Smooth muscle cell of the umbilical artery (primary cell): ENCODE measurements at places on chromosomes 12 and 14. TPM values are rescaled to one million over a fixed set of nuclear protein-coding genes. Genes with fewer than 3 reads are reported as not detected.

The STK38L gene
- 97.4 and 102 TPM in 2 replicates for total RNA-seq

The TUNAR gene
- not detected in 2 replicates for total RNA-seq

The UNC79 gene
- total RNA-seq, result under 0.01 and 0.18 TPM in 2 replicates

The KCNK13 gene
- 2.7 and 6.1 TPM in 2 replicates for total RNA-seq

The CHGA gene
- total RNA-seq, result not detected in 2 replicates

The LYZ gene
- not detected in 2 replicates for total RNA-seq

The BBOF1 gene
- 6.9 and 11.3 TPM in 2 replicates for total RNA-seq

The TEX52 gene
- not detected in 2 replicates for total RNA-seq

The NRIP2 gene
- total RNA-seq, result not detected in 2 replicates

The TAS2R8 gene
- not detected in 2 replicates for total RNA-seq

The FAM90A1 gene
- total RNA-seq, result under 0.01 and 0.09 TPM in 2 replicates

The SUOX gene
- total RNA-seq, result 12.5 and 12.9 TPM in 2 replicates

The LRRC43 gene
- total RNA-seq, result 0.89 and 1.1 TPM in 2 replicates

The WASHC3 gene
- 51.1 and 79.6 TPM in 2 replicates for total RNA-seq

The ADCY6 gene
- total RNA-seq, result 56.7 and 65.7 TPM in 2 replicates

The GXYLT1 gene
- total RNA-seq, result 14.8 and 33.3 TPM in 2 replicates

The CABP1 gene
- 4.2 and 7.2 TPM in 2 replicates for total RNA-seq

The KIF21A gene
- total RNA-seq, result 12.5 and 22.0 TPM in 2 replicates

The GUCY2C gene
- not detected in 2 replicates for total RNA-seq

The SIX6 gene
- not detected in 2 replicates for total RNA-seq

The P3H3 gene
- total RNA-seq, result 216 and 275 TPM in 2 replicates

The AMDHD1 gene
- 0.28 and 0.59 TPM in 2 replicates for total RNA-seq

The EML5 gene
- total RNA-seq, result 0.09 and 0.30 TPM in 2 replicates

The BLOC1S1 gene
- total RNA-seq, result 51.2 and 82.0 TPM in 2 replicates

The TAS2R13 gene
- total RNA-seq, result 1.2 and 4.2 TPM in 2 replicates

The TEX22 gene
- 0.09 and 0.30 TPM in 2 replicates for total RNA-seq

The SARNP gene
- 56.7 and 69.2 TPM in 2 replicates for total RNA-seq

The RFX4 gene
- total RNA-seq, result not detected in 2 replicates

The RNASE1 gene
- total RNA-seq, result 0.30 TPM in 1 of 2 replicates, not detected in the other

The TMCC3 gene
- total RNA-seq, result 5.9 and 9.3 TPM in 2 replicates

The DENND5B gene
- total RNA-seq, result 14.6 and 15.7 TPM in 2 replicates

The MED6 gene
- total RNA-seq, result 33.9 and 37.3 TPM in 2 replicates

The COX8C gene
- not detected in 2 replicates for total RNA-seq

The ACSS3 gene
- 6.2 and 8.9 TPM in 2 replicates for total RNA-seq

The CLEC4C gene
- total RNA-seq, result not detected in 2 replicates

The GPRC5D gene
- total RNA-seq, result not detected in 2 replicates

The GLS2 gene
- total RNA-seq, result 0.18 TPM in 1 of 2 replicates, not detected in the other

The MSI1 gene
- total RNA-seq, result not detected in 2 replicates

The KCNA5 gene
- not detected in 2 replicates for total RNA-seq

The HEBP1 gene
- total RNA-seq, result 15.6 and 16.6 TPM in 2 replicates
